ENCODE measurements at places on chromosomes 3 and 15. TPM values are rescaled to one million over a fixed set of nuclear protein-coding genes. Genes with fewer than 3 reads are reported as not detected.

- DNase-seq: no peak
These were observed 275.7 kb downstream of the ADAMTSL3 start for GRCh38 chr15:83929619-83930018.

GRCh38 chr3:42672515-42672914, 12.8 kb upstream of the KLHL40 start:
- no peak for DNase-seq

GRCh38 chr3:127220497-127220896, 27.6 kb downstream of the PRR23E start:
- no peak for DNase-seq

DNA sequence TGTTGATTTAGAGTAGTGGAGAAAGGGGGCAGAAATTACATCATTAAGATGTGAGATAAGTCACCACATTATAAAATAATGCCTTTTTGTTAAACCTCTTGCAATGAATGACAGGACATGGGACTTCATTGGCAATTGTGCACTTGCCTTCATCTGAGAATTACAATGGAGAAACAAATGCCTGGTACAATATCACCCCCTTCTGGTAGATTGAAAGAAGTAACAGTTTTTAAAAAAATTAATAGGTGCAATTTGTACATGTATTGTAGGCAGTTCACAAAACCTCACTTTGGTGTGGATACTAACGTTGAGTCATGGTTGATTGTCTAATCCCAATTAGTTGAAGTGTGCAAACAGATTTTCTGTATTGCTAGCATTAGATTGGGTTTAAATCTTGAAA, 4.6 kb upstream of the P2RY14 start:
- DNase-seq: no peak

DNA sequence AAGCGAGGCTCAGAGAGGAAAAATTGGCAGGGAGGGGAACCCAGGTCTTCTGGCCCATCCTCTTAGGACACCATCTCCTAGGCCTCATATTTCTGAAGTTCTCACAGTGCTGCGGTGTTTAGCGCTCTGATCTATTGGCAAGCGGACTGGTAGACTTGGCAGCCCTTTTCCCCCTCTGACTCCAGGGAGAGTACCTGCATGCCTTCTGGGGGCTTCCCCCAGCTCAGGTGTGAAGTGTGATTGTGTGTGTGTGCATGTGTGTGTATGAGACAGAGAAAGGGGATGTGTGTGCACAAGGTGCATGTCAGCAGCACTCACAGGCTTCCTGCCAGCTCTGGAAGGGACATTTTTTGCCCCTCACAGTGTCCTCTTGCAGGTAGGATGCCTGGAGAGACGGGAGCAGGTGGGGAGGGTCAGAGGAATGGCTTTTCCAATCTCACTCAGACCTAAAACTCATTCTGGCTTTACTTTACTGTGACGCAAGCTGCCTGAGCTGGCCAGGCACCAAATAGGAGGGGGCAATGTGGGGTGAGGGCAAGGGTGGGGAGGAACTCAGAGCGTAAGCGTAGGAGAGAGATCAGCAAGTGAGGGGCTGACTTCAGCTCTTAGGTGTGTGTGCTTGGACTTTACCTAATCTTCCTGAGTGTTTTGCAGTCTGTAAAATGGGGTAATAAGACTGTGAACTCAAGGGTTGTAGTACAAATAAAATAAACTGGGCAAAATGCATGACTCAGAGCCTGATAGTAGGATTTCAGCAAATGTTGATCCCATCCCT, 4.0 kb upstream of the IL17RE start:
- DNase-seq: peak; percentile 60

- no peak for DNase-seq
These were observed 370.7 kb upstream of the SGO1 start for GRCh38 chr3:20556661-20557060.

SERINC4 gene
- not detected for total RNA-seq

TMEM207 gene
- not detected for total RNA-seq

GOLGA6D gene
- total RNA-seq: not detected
